ENCODE measurements at places on chromosomes 13 and 19. TPM values are rescaled to one million over a fixed set of nuclear protein-coding genes. Genes with fewer than 3 reads are reported as not detected.

DNA sequence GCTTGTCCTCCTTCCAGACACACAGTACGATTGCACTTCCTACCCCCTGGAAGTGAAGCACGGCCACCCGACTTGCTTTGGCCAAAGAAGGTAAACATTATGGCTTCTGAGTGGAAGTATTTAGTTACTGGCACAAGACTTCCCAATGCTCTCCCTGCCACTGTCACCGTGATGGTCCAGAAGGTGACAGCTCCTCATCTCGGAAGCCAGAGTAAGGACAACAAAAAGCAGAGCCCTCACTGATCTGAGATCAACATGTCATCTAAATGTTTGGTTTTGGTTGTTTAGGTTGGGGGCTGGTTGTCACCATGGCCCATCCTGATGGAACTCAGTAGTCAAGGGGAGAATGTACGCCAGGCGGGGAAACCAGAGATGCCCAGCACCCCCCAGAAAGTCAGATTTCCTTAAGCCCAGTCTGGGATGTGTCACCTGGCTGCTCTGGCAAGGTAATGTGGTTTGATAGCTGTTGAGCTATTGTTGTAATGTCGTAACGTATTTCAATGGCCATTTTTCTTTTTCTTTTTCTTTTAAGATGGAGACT, 170.1 kb upstream of the ZNF536 start:
- H3K36me3 ChIP-seq, result no peaks in the 10 kb centered on the region
- H3K27ac ChIP-seq, result no peak overlapping the region
- no peaks in the 10 kb centered on the region for H3K4me1 ChIP-seq

DNA sequence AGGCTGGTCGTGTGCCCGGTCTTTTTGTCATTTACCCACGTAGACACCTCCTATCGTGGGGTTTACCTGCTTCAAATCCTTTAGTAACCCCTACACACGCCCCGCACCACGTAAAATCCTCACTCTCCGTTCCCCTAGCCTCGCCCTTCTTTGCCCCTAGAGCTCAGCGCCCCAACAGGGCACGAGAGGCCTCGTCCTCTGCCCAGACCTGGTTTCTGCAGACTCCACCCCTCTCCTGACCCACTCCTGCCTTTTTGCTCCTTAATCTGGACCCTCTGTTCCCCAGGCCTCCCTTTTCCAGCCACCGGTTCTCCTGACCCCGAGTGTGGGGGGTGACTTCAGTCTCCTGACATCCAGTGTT, 412 bp downstream of the ZNF528 start:
- no peaks in the 10 kb centered on the region for H3K27me3 ChIP-seq
- peak overlapping the region; percentile 76 for H3K4me3 ChIP-seq
- no peaks in the 10 kb centered on the region for H3K4me1 ChIP-seq
- H3K27ac ChIP-seq, result peak overlapping the region; percentile 36
- peak; percentile 21 for DNase-seq

Gene ZNF226
- total RNA-seq, result 12.9 TPM

Gene ADGRL1
- 18.4 TPM for total RNA-seq

DNA sequence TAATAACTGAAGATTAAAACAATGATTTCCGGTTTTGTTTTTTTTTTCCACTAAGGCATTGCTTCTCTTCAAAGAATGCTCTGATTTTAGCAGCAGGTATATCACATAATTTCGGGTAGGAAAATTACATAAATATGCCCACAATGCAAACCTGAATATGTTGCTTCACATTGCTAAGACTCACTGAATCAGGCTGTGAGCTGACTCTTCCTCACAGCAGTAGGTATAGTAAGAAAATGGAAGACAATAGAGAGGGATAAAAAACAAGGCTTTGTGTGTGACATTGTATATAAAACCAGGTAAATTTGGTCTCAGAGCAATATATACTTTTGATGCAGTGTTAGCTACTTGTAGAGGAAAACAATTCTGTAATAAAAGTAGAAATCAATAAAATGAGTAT, 1355.0 kb downstream of the OLFM4 start:
- no peak overlapping the region for H3K27ac ChIP-seq
- no peaks in the 10 kb centered on the region for H3K36me3 ChIP-seq
- no peaks in the 10 kb centered on the region for H3K4me1 ChIP-seq
- no peaks in the 10 kb centered on the region for H3K27me3 ChIP-seq

DNA sequence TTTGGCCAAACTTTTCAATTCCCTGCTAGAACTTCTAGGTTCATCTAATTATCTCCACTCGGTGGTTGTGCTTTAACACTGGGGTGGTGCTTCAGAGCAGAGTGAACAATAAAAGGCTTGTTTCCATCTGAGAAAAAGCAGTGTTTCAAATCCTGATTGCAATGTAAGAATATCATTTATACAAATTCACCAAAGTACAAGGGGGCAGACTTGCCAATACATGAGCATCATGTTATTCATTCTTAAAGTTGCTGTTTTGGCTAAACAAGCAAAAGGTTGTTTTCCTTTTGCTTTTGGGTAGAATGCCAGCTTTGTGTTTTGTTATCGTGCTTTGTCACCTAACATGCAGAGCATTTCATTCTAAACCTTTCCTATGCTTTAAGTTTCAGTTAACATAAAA, 78.5 kb upstream of the UBAC2 start:
- H3K36me3 ChIP-seq, result no peaks in the 10 kb centered on the region
- peaks cover 3% of the 10 kb centered on the region for H3K27me3 ChIP-seq
- no peak for DNase-seq
- H3K27ac ChIP-seq, result no peak overlapping the region

DNA sequence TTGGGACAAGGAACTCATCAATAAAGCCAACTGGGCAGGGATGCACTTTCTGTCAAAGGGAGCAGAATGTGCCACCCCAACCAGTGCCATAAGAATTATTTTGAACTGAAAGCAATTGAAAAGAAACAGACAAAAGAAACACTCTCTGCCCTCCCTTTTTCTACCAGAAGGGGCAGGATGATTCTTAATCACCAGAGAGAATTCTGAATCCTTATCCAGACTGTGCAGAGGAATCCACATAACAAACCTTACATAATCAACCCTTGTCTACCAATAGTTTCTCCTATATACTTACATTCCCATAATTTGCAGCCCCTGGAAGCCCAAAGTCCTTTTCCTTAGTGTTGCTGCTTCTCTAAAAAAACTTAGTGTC, 520.7 kb upstream of the NBEA start:
- no peak overlapping the region for H3K27ac ChIP-seq
- no peaks in the 10 kb centered on the region for H3K36me3 ChIP-seq
- H3K27me3 ChIP-seq, result no peaks in the 10 kb centered on the region
- H3K4me3 ChIP-seq, result no peak overlapping the region
- no peak for DNase-seq
- H3K4me1 ChIP-seq, result no peaks in the 10 kb centered on the region

DNA sequence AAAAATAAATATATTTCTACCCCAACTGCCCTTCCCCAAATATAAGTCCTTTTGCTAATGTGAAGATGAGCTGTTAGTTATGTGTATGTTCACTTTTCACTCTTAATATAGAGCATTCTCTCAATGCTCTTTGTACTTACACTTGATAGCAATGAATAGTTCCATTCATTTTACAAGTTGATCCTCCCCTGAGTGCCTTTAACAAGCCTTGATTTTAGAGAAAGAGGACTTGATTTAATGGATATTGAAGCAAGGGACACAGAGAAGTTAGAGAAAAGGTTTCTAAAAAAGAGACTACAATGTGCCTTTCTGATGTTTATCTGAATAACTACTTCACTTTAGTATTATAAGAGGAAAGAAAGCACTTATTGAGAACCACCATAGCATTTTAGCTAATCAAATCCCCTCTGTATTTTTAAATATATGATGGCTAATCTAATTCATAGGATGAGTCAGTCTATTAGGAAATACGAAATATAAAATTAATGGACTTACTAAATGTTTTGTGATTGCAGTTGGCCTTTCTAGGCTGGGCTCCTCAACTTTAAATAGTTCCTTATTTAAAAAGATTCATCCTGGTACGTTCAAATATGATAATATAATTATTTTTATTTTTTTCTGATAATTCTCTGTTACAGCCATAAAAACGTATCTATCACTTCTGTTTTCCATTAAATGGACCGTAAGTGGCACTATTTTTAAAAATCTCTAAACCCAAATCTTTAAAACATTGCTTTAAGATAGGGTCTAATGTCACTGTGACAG, 1097.8 kb upstream of the SLC10A2 start:
- no peaks in the 10 kb centered on the region for H3K4me1 ChIP-seq
- H3K36me3 ChIP-seq, result no peaks in the 10 kb centered on the region
- no peak overlapping the region for H3K4me3 ChIP-seq
- no peaks in the 10 kb centered on the region for H3K27me3 ChIP-seq

DNA sequence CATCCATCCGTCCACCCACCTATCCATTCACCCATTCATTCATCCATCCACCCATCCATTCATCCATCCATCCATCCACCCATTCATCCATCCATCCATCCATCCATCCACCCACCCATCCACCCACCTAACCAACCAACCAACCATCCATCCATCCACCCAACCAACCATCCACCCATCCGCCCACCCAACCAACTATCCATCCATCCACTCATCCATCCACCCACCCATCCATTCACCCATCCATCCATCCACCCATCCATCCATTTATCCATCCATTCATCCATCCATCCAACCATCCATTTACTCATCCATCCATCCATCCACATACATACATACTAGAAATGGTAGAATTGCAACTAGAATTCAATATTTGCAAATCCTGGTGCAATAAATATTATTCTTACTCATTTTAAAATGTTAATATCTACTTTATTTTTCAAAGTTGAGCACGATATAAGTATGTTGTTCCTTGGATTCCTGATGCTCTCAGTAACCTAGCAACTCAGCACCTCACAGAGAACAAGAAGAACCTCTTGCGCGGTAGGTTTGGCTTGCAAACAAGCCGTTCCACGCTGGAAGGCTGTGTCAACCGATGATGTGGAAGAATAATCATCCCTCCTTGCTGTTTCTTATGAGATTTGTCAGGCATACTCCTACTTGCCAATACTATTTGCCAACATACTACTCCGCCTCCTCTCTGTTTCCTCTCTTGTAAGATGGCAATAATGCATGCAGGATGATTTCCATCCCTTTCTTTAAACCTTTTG, 111.7 kb downstream of the GNG7 start:
- DNase-seq, result no peak
- peaks cover 4% of the 10 kb centered on the region for H3K4me1 ChIP-seq
- H3K27ac ChIP-seq, result no peak overlapping the region
- H3K4me3 ChIP-seq, result no peak overlapping the region

Gene GRIN3B
- not detected for total RNA-seq

- H3K27me3 ChIP-seq, result no peaks in the 10 kb centered on the region
- peak overlapping the region; percentile 25 for H3K4me3 ChIP-seq
- no peaks in the 10 kb centered on the region for H3K36me3 ChIP-seq
- peaks cover 4% of the 10 kb centered on the region for H3K4me1 ChIP-seq
- peak overlapping the region; percentile 79 for H3K27ac ChIP-seq
- no peak for DNase-seq
These were observed 29.1 kb downstream of the NFIX start for GRCh38 chr19:13024126-13024950.

Gene DCT
- not detected for total RNA-seq

Gene ELF1
- total RNA-seq, result 120 TPM

Gene CEACAM16
- not detected for total RNA-seq

DNA sequence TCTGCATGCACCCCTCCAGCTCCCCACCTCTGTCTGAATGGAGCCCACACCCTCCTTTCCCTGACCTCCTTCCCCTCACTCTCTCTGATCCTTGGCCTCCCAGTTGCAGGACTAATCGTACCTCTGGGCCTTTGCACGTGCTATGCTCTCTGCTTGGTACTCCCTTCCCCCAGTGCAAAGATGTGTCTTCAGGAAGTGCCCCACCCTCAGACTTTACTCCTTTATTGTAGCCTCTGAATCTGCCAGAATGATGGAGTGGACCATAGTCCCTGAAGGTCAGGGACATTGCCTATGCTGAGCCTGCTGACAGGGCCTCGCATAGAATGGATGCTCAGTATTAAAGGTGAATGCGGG, 1.3 kb upstream of the JUND start:
- H3K4me3 ChIP-seq, result peak overlapping the region; percentile 32
- H3K27me3 ChIP-seq, result no peaks in the 10 kb centered on the region
- peak; percentile 83 for DNase-seq
- peaks cover 3% of the 10 kb centered on the region for H3K36me3 ChIP-seq
- H3K27ac ChIP-seq, result peak overlapping the region; percentile 100

GRCh38 chr19:46945694-46946489, 73.7 kb upstream of the NPAS1 start:
- H3K4me3 ChIP-seq, result no peak overlapping the region
- H3K27me3 ChIP-seq, result no peaks in the 10 kb centered on the region
- H3K36me3 ChIP-seq, result no peaks in the 10 kb centered on the region
- H3K27ac ChIP-seq, result peak overlapping the region; percentile 79

- no peaks in the 10 kb centered on the region for H3K27me3 ChIP-seq
- no peaks in the 10 kb centered on the region for H3K4me1 ChIP-seq
- H3K27ac ChIP-seq, result no peak overlapping the region
- no peaks in the 10 kb centered on the region for H3K36me3 ChIP-seq
- H3K4me3 ChIP-seq, result no peak overlapping the region
These were observed 121.7 kb downstream of the POSTN start for GRCh38 chr13:37476874-37477273.

GRCh38 chr13:100630555-100630954, 42.0 kb upstream of the GGACT start:
- H3K4me1 ChIP-seq, result no peaks in the 10 kb centered on the region
- DNase-seq, result no peak
- H3K27ac ChIP-seq, result no peak overlapping the region
- no peaks in the 10 kb centered on the region for H3K36me3 ChIP-seq

- H3K27ac ChIP-seq, result no peak overlapping the region
- H3K36me3 ChIP-seq, result no peaks in the 10 kb centered on the region
- no peaks in the 10 kb centered on the region for H3K4me1 ChIP-seq
- no peak for DNase-seq
- no peak overlapping the region for H3K4me3 ChIP-seq
These were observed 523.4 kb downstream of the FGF9 start for GRCh38 chr13:22194106-22194805.

DNA sequence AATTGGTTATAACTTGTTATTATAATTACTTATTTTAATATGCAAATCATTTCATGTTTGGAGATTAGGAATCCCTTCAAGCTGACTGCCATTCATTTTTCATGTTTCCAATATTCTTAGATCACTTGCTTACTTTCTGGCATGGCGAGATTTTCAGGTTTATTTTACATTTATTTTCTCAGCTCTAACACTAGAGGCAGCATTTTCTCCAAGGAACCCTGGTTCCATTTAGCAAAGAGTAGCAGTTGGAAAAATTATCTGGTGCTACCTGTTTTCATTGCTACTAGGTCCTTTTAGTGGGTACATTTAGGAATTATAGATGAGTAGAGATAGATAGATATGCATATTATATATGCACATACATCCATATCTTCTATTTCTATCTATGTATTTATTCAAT, 90.9 kb upstream of the TRPC4 start:
- no peaks in the 10 kb centered on the region for H3K36me3 ChIP-seq
- H3K27ac ChIP-seq, result no peak overlapping the region
- no peaks in the 10 kb centered on the region for H3K27me3 ChIP-seq
- no peaks in the 10 kb centered on the region for H3K4me1 ChIP-seq
- no peak for DNase-seq

Gene LYPD3
- total RNA-seq, result 0.59 TPM

DNA sequence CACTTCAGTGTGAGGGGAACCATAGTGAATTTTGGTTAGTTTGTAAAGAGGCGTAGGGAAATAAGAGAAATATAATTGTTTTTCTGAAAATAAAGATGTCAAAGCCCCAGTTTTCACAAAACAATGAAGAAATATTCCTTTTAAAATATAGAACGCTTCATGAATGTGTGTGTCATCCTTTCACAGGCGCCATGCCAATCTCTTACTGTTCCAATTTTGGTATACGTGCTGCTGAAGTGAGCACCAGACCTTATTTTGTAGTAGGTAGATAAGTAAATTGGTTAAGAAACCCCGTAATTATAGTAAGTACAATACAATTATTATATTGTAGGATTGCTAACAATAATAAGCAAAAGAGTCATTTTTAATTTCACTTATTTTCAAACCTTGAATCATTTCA, 43.3 kb downstream of the NAA16 start:
- no peak overlapping the region for H3K4me3 ChIP-seq
- no peak overlapping the region for H3K27ac ChIP-seq
- no peaks in the 10 kb centered on the region for H3K36me3 ChIP-seq
- no peak for DNase-seq
- H3K4me1 ChIP-seq, result no peaks in the 10 kb centered on the region
- no peaks in the 10 kb centered on the region for H3K27me3 ChIP-seq

All from colonic mucosa (tissue), 4 donors.